ENCODE measurements at places on chromosomes 16 and 17.

GRCh38 chr16:11225677-11226549, 30.1 kb downstream of the SOCS1 start:
- DNase-seq = no peak

DNA sequence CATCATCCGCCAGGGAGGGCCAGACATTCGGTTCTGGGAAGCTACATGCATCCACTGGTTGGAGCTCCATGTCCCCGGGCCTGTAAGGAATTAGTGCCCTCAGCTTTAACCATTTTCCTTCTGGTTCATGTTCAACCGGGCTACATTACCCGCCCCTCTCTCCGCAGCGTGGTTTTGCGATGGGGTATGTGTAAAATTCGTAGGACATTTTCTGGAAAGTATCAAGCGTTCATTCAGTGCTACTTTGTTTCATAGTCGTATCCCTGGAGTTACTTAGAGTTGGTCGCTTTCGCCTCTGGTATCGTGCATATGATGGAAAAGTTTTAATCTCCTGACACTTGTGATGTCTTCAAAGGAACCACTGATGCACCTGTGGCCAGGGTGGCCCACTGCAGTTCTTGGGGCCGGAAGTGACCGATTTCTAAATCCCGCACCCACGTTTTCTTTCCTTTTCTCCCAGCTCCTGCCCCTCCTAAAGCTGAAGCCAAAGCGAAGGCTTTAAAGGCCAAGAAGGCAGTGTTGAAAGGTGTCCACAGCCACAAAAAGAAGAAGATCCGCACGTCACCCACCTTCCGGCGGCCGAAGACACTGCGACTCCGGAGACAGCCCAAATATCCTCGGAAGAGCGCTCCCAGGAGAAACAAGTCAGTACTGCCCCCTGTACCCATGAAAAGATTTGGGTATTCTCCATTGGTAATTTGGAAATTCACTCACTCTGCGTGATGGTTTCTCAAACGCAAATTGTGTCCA, 637 bp downstream of the RPL23A start:
- peak; percentile 33 for DNase-seq

DNA sequence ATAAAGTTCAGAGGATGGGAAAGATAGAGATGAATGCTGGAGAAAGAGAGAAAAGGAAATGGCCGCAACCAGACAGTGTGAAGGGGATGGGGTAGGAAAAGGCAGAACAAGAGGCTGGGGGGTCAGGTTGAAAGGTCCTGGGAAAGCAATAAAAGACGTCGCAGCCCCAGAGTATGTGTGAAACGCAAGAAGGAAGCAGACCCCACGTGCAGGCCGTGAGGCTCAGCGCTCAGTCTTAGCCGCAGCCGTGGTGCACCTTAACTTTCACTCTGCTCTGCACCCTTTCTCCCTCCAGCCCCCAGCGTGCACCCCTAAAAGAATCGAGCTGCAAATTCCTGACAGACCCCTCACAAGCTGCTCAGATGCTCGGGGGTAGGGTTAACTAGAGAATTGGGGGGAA, 1.9 kb downstream of the DNAH17 start:
- no peak for DNase-seq

DNA sequence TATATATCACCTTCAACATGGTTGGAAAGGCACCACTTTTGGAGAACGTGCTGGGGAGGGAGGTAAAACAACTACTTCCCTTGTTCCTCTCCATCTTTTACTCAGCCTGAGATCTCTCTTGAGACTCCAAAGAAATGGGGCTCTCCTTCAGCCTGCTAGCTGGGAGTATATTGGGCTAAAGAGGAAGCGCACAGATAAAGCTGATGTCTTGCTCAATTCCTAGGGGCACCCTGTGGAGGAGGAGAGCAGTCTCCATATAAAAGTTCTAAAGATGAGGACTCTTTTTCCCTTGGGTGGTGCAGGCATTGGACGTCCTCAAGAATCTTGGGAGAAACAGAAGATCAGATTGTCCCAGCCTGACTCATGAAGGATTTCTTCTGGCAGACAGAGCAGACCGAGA, 4.6 kb upstream of the ETV4 start:
- no peak for DNase-seq

DNA sequence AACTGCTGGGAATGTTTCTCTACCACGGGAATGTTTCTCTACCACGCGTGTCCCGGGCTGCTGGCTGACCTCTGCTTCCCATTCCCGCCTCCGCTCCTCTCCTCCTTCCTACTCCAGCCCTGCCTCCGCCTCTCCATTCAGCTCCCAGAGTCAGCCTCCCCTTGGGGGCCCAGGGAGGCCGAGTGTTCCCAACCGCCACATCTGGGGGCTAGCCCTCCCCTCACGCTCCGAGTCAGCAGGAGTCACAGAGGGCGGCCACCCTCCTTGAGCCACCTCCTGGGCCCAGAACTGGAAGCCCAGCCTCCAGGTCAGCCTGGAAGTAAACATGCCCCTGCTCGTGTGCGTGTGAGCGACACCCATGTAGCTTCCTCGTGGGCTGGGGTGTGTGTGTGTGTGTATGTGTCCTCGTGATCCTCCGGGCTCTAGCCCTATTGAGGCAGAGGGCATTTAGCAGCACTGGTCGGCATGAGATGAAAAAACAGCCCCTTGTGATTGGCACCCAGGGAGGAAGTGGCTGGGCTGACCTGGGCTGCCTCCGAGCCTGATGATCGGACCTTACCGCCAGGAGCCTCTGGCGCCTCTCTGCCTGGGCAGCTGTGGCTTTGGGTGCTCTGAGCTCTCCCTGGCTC, 7.3 kb downstream of the CYGB start:
- peak; percentile 84 for DNase-seq

- DNase-seq = no peak
Observed at GRCh38 chr16:22732959-22733358, 81.0 kb upstream of the HS3ST2 start.

GRCh38 chr17:81842725-81843504, 8.1 kb upstream of the PPP1R27 start:
- no peak for DNase-seq

- DNase-seq = no peak
Observed at GRCh38 chr16:86740298-86740697, 161.9 kb downstream of the FOXL1 start.

- no peak for DNase-seq
Observed at GRCh38 chr16:4689091-4689671, 4.2 kb upstream of the NUDT16L1 start.

DNA sequence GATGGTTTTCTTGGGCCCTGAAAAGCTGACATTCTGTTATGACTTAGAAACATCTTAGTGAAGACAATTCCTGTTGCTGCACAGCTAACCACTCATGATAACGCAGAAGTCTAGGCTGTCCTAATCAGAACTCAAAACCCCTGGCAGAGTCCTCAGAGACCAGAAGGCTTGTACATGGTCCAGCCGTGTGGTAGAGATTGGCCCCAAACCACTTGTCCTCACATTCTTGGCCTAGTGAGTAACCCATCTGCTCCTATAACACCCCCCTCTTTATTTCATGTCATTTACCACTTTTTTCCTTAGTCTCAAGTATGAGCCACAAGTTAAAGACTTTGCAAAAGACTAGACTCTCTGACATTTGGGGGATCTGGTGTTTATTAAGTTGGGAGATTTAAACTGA, 116.5 kb upstream of the ADAMTS18 start:
- DNase-seq = no peak

DNA sequence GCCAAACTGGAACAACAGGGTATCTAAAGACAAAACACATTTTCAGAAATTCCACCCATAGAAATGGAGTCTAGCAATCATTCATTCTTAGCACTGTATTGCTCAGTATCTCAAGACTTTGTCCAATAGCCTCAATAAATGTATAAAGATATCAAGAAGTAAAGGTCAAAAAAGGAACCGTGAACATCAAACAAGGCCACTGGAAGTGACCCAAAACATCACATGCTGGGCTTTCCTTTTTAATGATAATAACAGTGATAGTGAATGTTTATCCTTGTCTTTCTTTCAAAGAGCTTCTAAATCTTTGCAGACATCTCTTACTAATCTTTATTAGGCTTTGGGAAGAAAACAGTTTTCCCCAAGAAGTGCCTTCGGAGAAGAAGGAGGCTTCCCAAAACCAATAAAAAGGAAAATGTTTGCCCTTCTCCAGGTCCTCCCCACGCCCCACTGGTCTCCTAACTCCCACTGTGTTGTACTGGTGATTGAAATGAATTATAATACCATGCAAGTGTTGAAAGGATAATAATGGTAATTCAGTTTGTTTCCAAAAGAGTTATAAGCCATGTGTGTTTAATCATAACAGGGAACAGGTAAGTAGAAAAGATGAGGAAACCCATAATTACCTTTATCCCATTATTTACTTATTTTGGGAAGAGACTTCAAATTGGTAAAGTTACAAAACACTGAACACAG, 18.6 kb downstream of the RNF43 start:
- no peak for DNase-seq

GRCh38 chr17:77577491-77577890, 381.0 kb upstream of the TNRC6C start:
- no peak for DNase-seq

GRCh38 chr16:17206712-17207111, 264.0 kb downstream of the XYLT1 start:
- no peak for DNase-seq

DNA sequence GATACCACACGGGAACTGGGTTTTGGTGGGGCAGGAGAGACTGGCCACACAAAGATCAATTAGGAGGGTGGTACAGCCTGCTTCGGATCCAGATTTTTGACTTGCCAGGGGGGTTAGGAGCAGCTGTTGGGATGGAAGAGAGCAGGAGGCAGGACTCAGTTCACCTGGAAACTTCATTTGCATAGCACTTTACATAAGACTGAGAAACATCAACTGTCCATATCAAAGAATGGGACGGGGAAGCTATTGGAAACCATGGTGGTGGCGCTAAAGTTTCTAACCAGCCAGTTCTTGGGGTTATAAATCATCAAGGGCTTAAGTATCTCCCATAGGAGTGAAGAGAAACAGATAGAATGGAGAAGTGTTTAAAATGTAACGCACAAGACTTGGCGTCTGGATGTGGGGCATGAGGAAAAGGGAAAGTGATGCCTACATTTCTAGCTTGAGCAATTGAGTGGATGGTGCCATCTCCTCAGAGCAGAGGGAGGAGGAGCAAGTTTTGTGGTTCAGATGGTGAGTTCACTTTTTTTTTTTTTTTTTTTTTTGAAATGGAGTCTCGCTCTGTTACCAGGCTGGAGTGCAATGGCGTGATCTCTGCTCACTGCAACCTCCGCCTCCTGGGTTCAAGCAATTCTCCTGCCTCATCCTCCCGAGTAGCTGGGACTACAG, 6.4 kb upstream of the SRCAP start:
- peak; percentile 78 for DNase-seq

GRCh38 chr17:7475764-7476422, 3.5 kb downstream of the ZBTB4 start:
- peak; percentile 73 for DNase-seq

- peak; percentile 94 for DNase-seq
Observed at GRCh38 chr16:29745853-29746345, at the start of gene C16orf54. Gene C16orf54, minus strand, starts transcription at chr16:29745990. Its CDS starts 1,039 bp downstream, at chr16:29744951.

DNA sequence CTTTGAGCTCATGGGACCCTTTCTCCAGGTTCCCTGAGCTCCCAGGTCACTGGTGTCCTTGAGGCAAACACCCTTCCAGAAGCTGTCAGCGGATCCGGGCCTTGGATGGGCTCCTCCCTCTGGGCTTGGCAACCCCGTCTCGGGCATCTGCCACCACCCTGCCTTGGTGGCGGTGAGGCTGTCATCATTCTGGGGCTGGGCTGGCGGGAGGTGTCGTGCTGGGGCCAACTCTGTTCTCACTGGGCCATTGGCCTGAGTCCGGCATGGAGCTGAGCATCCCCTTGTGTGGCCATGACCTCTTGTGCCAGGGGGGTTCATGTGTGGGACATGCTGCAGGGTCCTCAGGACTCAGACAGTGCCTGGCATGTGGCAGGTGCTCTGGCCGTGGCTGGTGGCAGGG, 197.6 kb downstream of the LAT start:
- no peak for DNase-seq

GRCh38 chr17:2195729-2196128, 107.9 kb downstream of the SMG6 start:
- DNase-seq = no peak

GRCh38 chr17:21354796-21355385, 21.3 kb upstream of the KCNJ12 start:
- no peak for DNase-seq

- peak; percentile 90 for DNase-seq
Observed at GRCh38 chr16:84597528-84597896, 20.4 kb downstream of the COTL1 start.

- DNase-seq = peak; percentile 80
Observed at GRCh38 chr17:29140631-29141513, 39.3 kb downstream of the MYO18A start.

- no peak for DNase-seq
Observed at GRCh38 chr16:54356391-54356790, 69.8 kb upstream of the IRX3 start.

GRCh38 chr16:22314661-22315626, 17.7 kb downstream of the POLR3E start:
- no peak for DNase-seq

- no peak for DNase-seq
Observed at GRCh38 chr16:61654962-61655361, 381.3 kb downstream of the CDH8 start.

GRCh38 chr17:82283208-82283749, 9.8 kb upstream of the CSNK1D start:
- DNase-seq = peak; percentile 64

DNA sequence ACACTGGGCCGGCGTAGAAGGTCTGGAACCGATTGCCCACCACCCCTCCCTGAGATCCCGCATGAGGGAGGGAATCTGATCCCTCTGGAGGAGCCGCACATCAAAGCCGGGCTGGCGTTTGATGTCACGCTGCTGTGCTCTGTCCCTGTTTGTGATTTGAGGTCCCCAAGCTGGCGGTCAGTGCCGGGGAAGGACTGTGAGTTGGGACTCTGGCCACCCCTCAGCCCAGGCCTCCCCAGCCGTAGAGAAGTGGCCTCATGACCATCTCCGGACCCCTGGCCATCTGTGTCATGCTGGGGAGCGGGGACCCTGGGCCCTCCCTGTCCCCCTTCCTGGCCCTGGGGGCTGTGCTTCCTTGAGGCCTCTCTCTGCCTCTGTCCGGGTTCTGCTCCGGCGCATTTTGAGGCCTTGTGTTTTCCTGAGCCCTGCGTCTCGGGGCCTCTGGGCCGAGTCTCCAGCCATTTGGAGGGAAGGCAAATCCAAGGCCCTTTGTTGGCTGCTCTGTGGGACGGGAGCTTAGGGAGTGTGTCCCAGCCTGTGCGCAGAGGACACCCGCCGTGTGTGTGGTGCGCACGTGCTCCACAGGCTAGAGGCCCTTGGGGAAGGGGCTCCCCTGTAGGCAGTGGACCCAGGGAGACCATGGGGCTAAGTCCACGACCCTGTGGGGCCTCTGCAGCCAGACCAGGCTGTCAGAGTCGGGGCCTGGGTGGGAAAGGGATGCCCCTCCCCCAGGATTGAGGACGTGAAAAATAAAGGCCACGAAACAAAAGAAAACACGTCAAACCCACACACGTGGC, 15.1 kb downstream of the ASPSCR1 start:
- DNase-seq = no peak

Data from suppressor macrophage (primary cell).